ENCODE measurements at places on chromosomes 6 and 20. TPM values are rescaled to one million over a fixed set of nuclear protein-coding genes. Genes with fewer than 3 reads are reported as not detected.
A peak's percentile ranks its signal among the peaks of the same experiment; 100 is the strongest.

HLA-DRB1 gene
- not detected for polyA plus RNA-seq

DNA sequence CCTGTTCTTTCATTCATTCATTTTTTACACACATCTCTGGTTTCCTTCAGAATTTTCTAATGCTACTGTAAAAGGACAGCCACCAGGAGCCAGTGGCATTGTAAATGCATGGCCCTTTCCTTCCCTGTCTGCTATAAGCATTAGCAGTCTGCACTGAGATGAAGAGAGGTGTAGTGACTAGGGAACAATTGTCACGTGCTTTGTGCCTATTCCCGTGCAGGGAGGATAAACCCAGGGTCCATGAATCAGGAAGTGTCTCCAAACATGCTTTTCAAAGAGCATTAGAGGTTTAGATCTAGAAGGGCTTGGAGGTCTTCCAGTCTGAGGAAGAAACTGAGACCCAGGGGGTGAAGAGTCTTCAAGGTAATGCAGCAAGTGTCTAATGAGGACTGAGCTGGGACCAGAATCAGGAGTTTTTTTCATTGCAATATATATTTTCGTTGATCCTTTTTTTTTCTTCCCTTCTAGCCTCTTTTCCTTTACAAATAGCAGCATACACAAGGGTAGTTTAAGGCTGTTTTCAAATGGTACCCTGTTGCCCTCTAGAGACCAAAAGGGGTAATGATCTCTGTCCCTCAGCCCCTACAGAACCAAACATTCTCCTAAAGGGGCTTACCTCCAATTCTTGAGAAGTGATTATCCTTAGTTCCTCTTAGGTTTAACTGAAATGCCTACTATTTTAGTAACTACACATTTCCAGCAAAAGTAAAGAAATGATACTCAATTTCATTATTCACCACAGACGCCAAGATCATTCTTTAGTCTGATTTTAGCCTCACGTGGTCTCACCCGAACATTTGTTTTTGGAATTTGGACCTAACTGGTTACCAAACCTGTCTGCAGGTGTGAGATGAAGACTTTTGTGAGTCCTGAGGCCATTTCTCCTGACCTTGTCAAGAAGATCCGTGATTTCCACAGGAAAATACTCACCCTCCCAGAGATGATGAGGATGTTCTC lies 6.6 kb downstream of the TRIM15 start:
- DNase-seq, result peak; percentile 73

SLC13A3 gene
- 0.10 TPM for polyA plus RNA-seq

OR12D3 gene
- not detected for polyA plus RNA-seq

DNA sequence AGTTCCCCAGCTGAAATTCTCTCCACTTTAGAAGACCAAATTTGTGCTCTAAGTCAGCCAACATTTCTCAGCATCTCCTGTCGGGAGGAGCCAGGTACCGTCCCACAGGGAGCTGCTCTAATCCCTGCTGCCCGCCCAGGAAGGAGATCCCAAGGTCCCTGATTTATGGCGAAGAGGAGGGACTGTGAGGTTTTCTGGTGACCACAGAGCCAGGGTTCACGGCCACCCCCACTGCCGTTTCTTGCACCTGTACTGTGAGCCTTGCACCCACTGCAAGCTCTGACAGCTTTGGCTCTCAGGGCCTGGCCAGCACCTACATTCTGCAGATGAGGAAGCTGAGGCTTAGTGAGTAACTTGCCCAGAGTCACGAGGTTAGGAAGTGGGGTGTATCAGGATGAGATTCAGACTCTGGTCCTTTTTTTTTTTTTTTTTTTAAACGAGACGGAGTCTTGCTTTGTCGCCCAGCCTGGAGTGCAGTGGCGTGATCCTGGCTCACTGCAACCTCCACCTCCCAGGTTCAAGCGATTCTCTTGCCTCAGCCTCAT lies 34.9 kb downstream of the FOXC1 start:
- no peak for DNase-seq

All from SK-N-SH (cell line).